MG63 (cell line): ENCODE measurements at places on chromosomes 6 and 20.

DNA sequence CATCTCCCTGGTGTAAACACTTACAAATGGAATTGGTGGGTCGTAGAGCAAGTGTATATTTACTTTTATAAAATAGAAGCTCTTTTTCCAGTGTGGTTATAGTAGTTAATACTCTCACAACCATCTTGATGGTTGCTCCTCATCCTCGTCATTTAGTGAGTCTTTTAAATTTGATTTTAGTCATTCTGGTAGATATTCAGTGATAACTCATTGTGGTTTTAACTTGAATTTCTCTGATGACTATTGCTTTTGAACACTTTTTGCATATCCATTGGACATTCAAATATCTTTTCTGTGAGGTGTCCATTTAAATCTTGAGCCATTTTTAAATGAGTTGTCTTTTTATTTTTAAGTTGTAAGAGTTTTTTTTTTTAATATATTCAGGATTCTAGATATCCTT, 189.2 kb upstream of the PHACTR1 start:
- no peak for DNase-seq

DNA sequence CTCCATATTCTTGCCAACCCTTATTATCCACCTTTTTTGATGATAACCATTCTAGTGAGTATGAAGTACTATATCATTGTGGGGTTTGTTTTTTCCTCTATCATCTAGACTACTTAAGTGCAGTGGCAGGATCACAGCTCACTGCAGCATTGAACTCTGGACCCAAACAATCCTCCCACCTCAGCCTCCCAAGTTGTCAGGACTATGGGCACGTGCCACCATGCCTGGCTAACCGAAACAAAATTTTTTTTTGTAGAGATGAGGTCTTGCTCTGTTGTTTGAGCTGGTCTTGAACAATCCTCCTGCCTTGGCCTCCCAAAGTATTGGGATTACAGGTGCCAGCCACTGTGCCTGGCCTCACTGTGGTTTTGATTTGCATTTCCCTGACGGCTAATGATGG, 67.5 kb downstream of the TRPC4AP start:
- DNase-seq, result no peak

DNA sequence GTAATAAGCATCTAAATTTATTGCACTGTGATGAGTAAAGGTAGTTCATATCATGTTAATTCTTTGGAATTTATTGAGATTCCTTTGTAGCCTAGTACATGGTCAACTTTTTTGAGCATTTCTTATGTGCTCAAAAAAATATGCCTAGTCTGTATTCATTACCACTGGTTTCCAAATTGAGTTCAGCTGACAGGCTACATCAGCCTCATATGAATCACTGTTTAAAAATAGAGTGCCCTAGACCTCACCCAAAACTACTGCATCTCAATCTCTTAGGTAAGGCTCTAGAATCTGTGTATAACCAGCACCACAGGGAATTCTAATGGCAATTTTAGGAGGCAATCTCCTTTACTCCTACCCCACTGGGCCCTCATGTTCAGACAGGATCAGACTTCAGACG, 16.7 kb upstream of the FOXF2 start:
- no peak for DNase-seq

GRCh38 chr20:12110711-12111110, 193.0 kb downstream of the BTBD3 start:
- no peak for DNase-seq

DNA sequence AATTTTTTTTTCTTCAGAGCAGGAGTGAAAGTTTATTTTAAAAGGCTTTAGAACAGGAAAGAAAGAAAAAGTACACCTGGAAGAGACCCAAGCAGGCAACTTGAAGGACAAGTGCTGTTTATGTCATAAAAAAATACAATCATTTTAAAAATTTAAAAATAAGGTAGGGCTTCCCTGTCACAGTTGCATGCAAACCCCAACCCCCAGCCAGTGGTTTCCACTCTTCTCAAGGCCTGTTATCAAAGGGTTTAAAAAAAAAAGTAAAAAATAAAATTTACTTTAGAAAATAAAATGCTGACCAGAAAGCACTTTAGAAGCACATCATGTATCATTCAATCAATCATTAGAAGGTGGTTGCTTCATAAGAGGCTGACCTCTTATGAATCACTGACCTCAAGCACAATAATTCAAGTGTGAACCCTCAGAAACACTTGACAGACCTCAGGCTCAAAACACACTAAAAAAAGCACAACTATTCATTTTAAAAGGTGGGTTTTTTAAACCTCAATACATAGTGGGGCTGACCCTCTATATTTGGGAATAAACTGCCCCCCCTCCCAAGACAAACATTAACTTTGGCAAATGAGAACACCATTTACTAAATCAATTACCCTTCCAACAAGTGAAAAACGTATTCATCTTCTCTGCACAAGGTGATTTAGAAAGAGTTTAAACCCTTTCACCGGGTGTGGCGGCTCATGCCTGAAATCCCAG, 15.6 kb downstream of the ILRUN start:
- DNase-seq, result no peak

DNA sequence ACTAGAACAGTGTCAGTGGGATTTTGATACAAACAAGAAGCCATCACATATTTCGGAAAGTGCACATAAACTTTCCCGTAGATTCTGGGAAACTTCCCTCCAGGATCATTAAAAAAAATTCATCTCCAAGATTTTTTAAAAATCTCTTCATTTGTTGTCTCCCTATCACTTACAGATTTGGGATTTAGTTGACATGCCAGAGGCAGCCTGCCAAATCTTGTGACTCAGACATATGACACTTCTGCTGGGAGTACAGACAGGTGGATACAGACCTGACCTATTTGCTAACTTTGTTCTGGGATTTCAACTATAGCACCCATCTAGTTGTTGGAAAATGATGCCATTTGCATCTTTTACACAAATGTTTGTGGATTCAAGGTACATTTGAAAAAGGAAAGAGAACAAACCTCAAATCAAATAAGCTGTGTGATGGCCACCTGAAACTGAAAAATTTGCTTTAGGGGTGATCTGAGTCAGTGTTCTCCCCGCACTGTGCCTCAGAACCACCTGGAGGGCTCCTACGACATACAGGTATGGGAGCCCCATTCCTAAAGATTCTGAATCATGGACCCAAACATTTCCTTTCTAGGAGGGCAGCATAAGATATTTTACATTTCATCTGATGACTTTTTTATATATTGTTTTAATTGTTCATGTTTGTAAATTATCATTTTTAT, 21.9 kb upstream of the CD2AP start:
- DNase-seq, result no peak
